ENCODE measurements at places on chromosomes 5 and 9.
A peak's percentile ranks its signal among the peaks of the same experiment; 100 is the strongest.

- DNase-seq: no peak
These were observed 270.2 kb upstream of the DAPK1 start for GRCh38 chr9:87227456-87227855.

DNA sequence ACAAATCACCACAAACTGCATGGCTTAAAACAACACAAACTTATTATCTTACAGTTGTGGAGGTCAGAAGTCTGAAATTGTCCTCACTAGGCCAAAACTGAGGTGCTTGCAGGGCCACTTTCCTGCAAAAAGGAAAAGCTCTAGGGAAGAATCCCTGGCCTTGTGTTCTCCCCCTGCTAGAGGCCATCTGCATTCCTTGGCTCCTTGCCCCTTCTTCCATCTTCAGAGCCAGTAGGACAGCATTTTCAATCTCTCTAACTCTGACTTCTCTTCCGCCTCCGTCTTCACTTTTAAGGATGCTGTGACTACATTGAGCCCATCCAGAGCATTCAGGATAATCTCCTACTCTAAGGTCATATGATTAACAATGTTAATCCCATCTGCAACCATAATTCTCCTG lies 236.6 kb downstream of the CDK5RAP2 start:
- peak; percentile 31 for DNase-seq

GRCh38 chr5:95726811-95727763 lies 4.0 kb upstream of the RHOBTB3 start:
- DNase-seq: no peak

GRCh38 chr5:112570708-112571444 lies 151.8 kb upstream of the EPB41L4A start:
- DNase-seq: no peak

DNA sequence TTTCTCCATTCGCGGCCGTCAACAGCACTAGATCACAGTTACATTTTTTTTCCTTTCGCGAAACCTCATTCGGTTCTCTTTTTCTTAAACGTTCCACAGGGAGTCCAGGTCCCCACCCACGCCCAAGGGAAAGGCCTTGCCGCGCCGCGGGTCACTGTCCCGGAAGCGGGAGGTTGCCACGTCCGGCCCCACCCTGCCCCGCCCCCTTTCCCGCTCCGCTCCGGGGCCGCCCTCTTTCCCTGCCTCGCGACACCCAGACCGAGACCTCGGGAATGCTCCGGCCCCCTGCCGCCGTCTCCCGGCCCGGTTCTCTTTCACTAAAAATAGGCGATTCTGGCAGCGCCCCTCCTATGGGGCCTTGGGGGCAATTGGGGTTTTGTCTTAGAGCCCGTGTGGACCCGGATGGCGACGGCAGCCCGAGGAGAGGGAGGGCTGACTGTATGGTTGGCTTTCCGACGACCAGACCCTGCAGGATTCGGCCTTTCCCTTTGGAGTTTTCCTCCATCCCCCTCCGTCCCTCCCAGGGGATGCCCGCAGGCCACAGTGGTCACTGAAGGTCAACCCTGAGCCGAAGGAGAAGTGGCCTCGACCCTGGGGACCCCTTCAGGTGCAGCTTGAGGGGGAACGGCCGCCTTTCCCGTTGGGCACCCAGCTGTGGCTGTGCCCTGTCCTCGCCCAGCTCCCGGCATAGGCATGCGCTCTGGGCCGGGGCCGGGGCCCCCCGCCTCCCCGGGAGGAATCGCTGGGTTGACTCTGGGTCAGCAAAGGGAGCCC lies 2.8 kb upstream of the RACK1 start:
- DNase-seq: peak; percentile 89

DNA sequence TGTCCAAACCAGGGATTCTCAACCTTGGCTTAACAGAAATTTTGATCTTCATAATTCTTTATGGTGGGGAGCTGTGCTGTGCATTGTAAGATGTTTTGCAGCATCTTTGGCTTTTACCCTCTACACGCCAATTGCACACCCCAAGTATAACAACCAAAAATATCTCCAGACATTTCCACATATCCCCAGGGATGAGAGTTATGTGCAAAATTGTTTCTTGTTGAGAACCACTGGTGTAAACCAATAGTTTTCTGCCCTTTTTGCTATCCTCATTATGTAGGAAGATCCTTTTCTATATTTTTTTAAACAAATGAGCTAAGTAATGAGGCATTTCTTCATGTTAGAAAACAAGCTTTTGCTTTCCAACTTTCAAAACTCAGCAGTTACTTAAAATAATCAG lies 189.9 kb downstream of the FBXL7 start:
- DNase-seq: no peak

GRCh38 chr9:2050236-2050635 lies 35.1 kb downstream of the SMARCA2 start:
- DNase-seq: no peak

- DNase-seq: no peak
These were observed 218.6 kb downstream of the PAPPA start for GRCh38 chr9:116372081-116372673.

Measured in activated CD8-positive, alpha-beta memory T cell treated with anti-CD3 and anti-CD28 coated beads, Interleukin-2, amount 10 ng/mL, durations not matched to agents 7 days and 5 days (primary cell).